ENCODE measurements at places on chromosomes 7 and 10. TPM values are rescaled to one million over a fixed set of nuclear protein-coding genes. Genes with fewer than 3 reads are reported as not detected.

GRCh38 chr7:30329716-30330115 lies 45.3 kb downstream of the ZNRF2 start:
- DNase-seq: no peak

DNA sequence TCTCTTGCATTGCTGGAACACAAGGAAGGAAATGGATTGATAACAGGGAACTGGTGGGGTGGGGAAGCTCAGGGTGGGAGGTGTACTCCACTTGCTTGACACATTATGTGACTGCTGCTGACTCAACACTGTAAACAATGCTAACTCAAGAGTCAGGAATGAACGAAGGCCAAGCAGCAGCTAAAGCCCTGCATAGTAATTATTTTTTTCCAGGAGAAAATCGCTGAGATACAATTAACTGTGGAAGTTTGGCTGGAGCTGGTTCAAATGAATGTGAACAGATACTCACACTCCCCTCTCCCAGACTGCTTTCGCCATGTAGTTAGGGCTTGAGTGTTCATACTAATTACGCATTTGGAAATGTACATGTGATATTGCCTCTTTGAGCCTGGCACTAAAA lies 170.9 kb upstream of the AOAH start:
- no peak for DNase-seq

- peak; percentile 32 for DNase-seq
Observed at GRCh38 chr10:112539340-112539739, 92.3 kb downstream of the VTI1A start.

GRCh38 chr7:155962191-155962967 lies 150.1 kb upstream of the SHH start:
- no peak for DNase-seq

GRCh38 chr7:17037356-17037755 lies 155.6 kb upstream of the AGR3 start:
- no peak for DNase-seq

DNA sequence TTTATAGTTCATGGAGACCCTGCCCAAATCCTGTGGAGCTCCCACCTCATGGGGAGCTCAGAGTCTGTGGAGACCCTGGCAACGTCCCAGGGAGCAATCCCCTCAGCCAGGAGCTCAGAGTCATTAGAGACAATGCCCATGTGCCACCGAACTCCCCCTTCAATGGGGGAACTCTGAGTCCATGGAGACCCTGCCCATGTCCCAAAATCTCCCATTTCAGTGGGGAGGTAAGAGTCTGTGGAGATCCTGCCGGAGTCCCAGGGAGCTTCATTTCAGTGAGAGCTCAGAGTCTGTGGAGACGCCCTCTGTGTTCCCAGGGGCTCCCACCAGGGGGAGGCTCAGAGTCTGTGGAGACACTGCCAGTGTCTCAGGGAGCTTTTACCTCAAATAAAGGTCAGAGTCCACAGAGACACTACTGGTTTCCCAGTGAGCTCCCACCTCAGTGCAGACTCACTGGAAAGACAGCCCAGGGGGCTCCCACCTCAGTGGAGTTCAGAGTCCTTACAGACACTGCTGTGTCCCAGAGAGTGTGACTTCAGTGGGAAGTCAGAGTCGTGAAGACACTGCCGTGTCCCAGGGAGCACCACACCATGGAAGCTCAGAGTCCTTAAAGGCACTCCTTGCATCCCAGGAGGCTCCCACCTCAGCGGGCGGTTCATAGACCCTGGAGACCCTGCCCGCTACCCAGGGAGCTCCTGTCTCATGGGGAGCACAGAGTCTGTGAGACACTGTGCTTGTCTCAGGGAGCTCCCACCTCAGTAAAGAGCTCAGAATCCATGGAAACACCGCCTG lies 5.0 kb downstream of the MYO1G start:
- DNase-seq: peak; percentile 50

DNA sequence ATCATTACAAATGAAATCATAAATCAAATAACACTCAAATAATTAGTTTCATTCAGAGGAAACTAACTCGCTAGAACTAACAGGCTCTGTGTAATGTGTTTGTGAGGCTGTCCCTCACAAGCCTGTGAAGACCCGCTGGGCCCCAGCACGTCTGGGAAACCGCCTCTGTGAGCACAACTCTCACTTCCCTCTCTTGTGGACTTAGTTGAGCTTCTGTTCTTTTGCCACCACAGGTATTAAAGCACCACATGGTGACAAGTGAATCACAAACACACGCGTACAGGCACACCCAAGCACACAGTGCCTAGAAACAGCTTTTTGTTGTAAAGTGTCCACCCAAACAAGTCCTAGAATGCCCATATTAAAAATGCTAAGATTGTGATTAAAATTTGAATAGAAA lies 51.0 kb downstream of the ZNF777 start:
- no peak for DNase-seq

- peak; percentile 61 for DNase-seq
Observed at GRCh38 chr7:30453921-30454320, 24.7 kb downstream of the NOD1 start.

- peak; percentile 80 for DNase-seq
Observed at GRCh38 chr10:77641788-77642397, 4.3 kb upstream of the KCNMA1 start.

DNA sequence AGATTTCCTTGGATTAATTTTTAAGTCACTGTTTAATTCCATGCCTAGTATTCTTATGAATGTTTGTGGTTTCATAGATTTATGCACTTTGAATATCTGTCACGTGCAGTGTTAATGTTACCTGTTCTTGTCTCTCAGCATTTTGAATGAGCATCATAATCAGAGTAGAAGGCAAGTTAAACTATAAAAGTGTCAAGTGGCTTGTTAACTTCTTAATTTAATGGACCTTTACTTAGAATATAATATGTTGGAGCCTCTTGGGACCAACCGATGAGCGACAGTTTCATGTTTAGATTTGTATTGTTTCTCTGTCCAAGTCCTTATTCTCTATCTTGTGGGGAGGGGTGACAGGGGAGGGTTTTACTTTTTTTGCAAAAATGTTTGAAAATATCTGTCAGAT lies 50.6 kb upstream of the MTURN start:
- no peak for DNase-seq

GRCh38 chr7:81519886-81520285 lies 250.0 kb downstream of the HGF start:
- no peak for DNase-seq

DNA sequence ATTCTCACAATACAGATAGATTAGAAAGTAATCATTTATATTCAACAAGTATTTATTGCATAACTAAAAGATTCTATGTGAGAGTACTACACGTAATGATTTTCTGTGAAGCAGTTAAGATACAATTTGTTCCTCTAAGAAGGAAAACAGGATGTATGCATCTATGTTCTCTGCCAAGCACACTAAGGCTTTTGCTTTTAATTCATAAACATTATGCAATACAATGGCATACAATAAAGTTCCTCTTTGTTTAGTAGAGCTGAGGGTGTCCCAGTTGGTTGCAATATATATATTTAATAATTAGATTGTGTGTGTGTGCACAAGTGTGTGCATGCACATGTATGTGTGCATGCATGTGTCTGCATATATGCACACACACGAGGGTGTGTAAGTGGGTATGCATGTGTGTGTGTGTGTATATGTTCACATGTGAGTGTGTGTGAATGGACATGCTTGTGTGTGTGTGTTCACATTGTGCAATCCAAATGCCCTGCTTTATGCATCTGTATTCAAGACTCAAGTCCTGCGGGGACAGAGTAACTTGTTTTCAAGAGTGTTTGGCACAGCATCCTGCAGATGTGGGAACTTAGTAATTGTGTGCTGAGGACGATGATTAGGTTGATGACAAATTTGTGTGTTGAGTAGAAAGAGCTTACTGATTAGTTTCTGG lies 481.5 kb upstream of the KLF6 start:
- no peak for DNase-seq

GRCh38 chr10:110610308-110610774 lies 33.8 kb upstream of the RBM20 start:
- DNase-seq: peak; percentile 78

- no peak for DNase-seq
Observed at GRCh38 chr10:25852364-25852941, 81.6 kb upstream of the MYO3A start.

DNA sequence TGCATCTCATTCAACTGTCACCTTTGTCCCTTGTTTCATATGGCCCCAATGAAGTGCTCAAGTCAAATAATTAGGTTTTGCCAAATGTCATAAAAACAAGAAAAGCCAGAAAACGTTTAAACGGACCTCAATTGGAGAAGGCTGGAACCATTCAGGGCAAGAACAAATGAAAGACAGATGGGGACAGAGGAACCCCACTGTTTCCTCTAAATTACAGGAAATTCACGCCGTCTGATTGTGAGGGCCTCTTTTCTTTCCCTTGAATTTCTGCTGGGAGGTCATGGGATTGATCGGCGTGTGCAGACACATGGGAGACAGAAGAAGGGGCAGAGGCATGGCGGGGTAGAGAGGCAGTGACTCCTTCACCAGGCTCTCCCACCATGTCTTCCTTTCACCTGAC lies 656.4 kb downstream of the KCNMA1 start:
- DNase-seq: peak; percentile 86

- DNase-seq: no peak
Observed at GRCh38 chr7:130222-130572, 62.2 kb upstream of the FAM20C start.

DNA sequence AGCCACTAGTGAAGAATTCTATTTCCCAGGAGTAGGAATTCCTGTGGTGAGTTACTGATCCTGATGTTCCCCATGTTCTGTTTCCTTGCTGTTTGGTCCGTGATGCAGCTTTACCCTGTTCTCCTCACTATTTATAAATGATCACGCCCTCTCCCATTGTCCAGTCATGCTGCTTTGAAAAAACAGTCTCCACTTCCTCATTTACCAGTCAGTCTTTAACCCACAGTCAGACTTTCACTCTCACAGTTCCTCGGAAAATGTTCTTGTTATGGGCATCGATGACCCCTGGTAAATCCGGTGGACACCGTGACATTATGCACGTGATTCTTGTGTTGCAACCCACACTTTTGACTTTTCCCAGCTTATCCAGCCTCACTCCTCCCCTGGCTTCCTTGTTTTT lies 14.4 kb downstream of the SCIN start:
- no peak for DNase-seq

- peak; percentile 35 for DNase-seq
Observed at GRCh38 chr7:77442636-77443035, 26.5 kb upstream of the GSAP start.

DNA sequence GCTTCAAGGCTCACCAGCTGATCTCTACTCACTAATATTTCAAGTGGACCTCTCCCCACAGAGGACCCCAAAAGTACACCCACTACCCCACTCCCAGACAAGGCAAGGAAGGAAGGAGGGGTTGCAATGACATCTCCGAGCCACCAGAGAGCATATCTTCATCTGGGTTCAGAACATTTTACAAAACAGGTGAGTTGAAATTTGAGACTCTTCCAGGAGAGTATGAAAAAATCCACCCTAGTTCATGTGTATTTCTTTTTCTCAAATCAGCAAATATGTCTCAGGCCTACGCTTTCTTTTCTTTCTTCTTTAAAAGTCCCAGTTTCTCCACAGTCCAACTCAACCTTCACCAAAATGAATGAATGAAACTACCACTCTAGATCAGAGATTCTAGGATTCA lies 61.9 kb downstream of the SGMS1 start:
- no peak for DNase-seq

DNA sequence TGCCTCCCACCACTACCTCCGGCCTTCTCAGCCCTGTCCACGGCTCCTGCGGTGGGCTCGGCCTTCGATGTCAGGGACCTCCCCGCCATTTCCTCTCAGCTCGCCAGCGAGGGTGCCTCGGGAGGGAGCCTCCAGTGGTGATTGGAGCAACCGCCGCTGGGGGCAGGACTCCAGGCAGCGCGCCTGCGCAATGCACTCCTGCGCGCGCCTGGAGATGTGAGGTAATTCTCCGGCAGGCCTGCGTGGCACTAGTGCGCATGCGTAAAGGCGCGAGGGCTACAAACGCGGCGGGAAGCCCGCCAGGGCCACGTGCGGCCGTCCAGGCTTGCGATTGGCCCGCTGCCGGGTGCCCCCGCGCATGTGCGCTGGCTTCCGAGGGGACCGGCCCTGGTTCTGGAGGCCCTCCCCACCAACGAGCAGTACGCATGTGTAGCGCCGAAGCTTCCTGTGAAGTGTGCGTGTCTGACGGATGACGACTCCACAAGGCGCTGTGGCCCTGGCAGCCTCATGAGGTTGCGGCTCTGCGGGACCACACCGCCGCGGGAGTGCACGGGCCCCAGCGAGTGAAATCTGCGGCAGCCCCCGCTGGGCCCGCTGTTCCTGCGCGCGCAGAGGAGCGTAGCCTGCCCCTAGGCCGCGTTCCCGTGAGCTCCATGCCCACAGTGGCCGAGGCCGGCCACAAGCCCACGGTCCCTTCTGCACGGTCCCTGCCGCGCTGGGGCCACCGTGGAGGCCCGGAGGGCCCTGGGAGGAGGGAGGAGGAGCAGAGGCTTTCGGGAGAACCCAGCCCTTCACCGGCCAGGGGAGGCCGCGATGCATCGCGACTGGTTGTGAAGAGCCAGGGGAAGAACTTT lies at the start of gene SYCE1:
TSS of gene SYCE1 (minus strand) at position 143 of the 854 bp plus-strand sequence. CDS start at position 89, 54 bp downstream.
- no peak for DNase-seq

GRCh38 chr10:77877441-77878344 lies 48.9 kb downstream of the DLG5 start:
- peak; percentile 95 for DNase-seq

DNA sequence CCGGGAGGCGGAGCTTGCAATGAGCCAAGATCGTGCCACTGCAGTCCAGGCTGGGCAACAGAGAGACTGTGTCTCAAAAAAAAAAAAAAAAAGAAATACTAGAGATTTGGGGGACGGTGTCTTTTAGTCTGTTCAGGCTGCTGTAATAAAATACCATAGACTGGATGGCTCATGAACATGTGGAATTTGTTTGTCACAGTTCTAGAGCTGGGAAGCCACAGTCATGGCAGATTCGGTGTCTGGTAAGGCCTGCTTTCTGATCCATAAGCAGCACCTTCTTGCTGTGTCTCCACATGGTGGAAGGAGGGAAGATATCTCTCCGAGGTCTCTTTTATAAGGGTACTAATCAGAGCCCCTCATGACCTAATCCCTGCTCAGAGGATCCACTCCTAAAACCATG lies 102.7 kb upstream of the MKLN1 start:
- no peak for DNase-seq

DNA sequence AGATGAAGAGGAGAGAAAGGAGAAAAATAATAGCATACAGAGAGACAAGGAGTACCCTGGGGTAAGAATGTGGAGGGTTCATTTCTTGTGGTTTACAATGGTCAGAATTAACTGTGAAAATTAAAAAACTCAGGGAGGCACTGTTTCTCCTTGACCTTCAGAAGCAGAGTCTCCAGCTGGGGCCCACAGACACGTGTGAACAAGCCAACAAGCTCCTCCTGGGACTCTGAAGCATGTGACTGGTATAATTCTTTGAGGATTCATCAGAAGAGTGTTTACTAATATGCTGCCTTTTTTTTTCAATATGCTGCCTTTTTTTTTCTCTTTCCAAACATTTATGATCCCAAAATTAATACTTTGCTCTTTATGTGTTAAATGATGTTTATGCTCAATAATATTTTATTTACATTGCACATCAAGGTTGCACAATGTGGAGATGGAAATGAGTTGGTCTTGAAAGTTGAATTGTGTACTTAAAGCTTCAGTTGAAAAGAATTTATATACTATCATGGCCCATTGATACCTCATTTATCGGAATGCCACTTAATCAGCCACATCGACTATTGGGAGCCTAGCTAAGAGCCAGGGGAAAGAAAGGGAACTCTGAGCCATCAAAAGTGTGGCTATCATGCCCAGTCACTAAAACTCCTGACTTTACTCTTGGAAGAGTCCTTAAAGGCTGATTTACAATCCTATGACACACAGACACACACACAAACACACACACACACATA lies 134.7 kb upstream of the RHOBTB1 start:
- peak; percentile 12 for DNase-seq

Gene MYPN
- 0.87 TPM for total RNA-seq

Gene PON1
- total RNA-seq: not detected

Gene PNLIP
- total RNA-seq: not detected

Gene HOXA4
- not detected for total RNA-seq

Gene RPEL1
- not detected for total RNA-seq

Gene BBIP1
- total RNA-seq: 32.9 TPM

Gene ASIC3
- total RNA-seq: 6.7 TPM

All from A673 (cell line).